AG04450 (cell line): ENCODE measurements at places on chromosomes 6 and 20.
A peak's percentile ranks its signal among the peaks of the same experiment; 100 is the strongest.

GRCh38 chr6:139051396-139052060 is 23.0 kb downstream of the ABRACL start:
- no peak for DNase-seq

DNA sequence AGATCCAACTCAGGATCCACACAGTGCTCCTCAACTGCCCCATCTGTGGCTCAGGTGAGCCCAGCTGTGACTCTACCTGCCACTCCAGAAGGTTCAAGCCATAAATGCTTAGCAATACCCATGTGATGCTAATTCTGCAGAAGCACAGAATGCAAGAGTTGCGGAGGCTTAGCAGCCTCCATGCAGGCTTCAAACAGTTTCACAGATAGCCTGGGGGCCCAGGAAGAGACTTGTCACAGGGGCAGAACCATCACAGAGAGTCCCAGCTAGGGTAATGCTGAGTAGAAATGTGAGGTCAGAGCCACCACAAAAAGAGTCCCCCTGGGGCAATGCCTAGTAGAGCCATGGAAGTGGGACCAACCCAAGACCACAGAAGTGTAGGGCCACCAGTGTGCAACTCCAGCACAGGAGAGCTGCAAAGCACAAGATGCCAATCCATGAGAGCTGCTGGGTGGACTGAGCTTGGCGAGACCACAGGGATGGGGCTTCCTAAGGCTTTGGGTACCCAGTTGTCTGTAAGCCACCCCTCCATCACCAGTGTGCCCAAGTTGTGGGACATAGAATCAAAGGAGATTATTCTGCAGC is 283.9 kb downstream of the UBE3D start:
- no peak for DNase-seq

- DNase-seq: no peak
Observed at GRCh38 chr6:112252571-112253497, 1.5 kb downstream of the LAMA4 start.

GRCh38 chr6:23073821-23074220 is 504.5 kb downstream of the HDGFL1 start:
- peak; percentile 3 for DNase-seq

GRCh38 chr6:37618916-37619590 is 78.6 kb downstream of the MDGA1 start:
- no peak for DNase-seq

GRCh38 chr20:52889225-52889624 is 82.9 kb upstream of the TSHZ2 start:
- no peak for DNase-seq

- DNase-seq: no peak
Observed at GRCh38 chr6:139862311-139862710, 487.9 kb upstream of the CITED2 start.
